ENCODE measurements at places on chromosomes 6 and 20.

GRCh38 chr6:27216874-27217273, 30.6 kb upstream of the PRSS16 start:
- no peak for DNase-seq

DNA sequence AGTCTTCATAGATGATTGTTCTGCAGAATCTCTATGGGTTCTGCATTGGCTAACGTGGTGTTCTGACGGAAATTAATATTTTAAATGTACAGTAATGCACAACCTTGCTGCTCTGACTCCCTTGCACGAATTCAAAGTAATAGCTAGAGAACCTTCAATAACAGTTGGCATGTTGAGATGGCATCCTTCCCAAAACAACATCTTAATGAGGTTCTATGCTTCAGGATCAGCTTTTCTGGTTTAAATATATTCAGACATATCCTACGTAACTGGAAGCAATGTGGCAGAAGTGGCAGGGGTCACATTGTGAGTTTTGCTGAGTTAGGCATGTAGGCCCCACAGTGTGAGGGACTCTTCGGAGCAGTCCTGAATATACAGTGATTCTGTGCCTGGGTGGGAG, 25.7 kb downstream of the DSE start:
- DNase-seq, result no peak

- DNase-seq, result no peak
Observed at GRCh38 chr6:162267641-162268040, 459.9 kb downstream of the PRKN start.

DNA sequence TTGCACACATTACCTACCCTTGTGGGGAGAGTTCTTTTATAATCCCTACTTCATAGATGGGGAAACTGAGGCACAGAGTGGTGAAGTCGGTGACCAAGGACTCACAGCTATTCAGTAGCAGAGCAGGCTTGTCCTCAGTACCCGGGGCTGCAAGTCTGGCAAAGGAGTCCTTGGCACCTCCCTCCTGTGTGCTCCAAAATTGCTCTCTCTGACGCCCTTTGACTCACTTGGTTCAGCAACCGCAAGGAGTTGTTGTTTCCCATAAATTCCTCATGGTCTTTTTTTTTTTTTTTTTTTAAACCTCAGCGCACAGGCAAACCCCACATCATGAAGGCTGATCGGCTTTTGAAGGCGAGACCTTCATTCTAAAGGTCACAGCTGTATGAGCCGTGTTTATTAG, 143.2 kb downstream of the CEBPB start:
- no peak for DNase-seq

DNA sequence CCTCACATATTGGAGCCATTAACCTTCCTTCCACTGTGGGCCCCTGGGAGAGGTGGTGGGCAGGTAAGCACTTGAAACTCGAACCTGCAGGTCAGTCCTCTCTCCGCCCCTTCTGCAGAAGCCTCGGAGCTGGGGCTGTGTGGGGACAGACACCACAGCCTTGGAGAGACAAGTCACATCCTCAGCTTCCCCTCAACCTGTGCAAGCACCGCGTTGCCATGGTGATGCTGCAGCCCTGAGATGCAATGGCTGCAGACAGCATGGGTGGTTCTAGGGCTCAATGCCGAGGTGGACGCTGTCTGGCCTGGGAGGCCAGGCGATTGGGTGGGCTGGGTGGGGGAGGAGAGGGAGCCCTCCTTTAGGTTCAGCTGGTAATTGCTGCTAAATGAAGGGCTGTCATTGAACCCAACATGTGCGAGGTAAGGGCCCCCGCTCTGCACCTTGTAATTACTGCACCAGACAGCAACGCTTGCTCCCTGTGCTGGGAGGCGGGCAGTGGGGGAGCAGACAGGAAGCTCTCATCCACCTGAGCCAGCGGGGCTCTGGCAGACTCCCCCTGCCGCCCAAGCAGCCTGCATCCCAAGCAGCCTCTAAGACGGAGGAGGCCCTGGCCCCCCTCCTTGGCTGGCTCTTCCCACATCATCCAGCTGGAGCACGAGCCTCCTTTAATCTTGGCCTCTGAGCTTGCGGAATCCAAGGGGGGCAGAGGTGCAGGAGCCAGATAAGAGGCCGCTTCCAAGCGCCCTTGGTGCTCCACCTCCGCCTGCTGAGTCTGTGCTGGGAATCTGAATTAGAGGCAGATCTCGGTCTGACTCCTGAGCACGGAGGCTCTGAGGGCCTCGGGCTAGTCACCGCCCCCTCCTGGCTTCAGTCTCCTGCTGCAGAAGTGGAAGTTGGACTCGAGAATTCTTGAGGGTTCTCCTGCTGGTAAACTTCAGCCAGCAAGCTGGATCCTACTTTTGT, 39.8 kb upstream of the CDH22 start:
- no peak for DNase-seq

- no peak for DNase-seq
Observed at GRCh38 chr6:163309491-163310026, 105.0 kb upstream of the QKI start.

DNA sequence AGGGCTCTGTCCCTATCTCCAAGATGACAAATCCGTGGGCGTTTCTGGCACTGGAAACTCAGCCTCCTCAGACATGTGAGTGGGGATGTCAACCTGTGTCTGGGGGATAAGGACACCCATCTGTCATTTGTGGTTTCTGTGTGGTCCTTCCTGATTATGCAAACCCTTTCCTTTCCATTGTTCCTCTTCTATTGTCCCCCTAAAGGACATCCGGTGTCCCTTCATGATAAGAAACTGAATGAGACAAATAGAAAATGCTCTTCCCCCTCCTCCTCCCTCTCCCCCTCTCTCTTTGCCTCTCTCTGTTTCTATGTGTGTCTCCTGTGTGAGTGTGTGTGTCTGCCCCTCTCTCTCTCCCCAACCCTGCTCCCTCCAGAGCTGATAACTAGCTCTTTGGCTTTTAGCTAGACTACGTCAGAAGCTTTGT, 11.5 kb upstream of the GLP1R start:
- no peak for DNase-seq

DNA sequence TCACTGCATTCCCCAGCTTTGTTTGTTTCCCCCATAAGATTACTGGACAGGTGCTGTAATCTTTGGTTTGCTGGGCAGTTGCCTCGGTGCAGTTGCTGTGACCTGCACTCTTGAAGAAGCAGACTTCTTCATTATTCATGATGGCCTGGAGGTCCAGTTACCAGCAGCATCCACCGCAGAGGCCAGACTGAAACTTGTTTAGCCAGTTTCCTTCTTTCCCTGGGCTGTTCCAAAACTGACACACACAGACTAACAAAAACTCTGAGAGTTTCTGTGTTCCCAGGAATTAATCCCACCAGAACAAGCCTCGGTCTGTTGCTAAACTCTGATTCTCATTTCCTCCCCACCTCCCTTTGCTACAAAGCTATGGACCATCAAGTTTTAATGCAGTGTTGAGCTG, 144.1 kb downstream of the QRSL1 start:
- DNase-seq, result no peak

DNA sequence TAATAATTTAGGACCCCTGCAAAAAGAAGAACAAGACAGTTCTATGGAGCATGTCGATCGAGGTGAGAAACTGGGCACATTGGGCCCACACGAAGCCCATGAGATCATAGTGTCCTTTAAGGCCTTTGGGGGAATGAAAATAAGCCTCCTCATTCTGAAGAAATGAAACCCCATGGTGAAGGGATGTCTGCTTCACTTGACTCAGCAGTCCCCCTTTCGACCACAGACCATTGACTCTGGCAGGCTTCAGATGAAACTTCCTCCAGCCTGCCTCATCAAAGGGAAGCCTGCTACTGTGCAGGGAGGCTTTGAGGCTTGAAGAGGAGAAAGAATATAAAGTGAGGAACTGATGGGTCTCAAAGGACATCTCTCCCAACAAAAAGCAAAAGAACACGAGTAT, 144.2 kb upstream of the FBXL4 start:
- DNase-seq, result no peak

GRCh38 chr20:40948465-40949267, 80.0 kb upstream of the TOP1 start:
- DNase-seq, result no peak

- DNase-seq, result no peak
Observed at GRCh38 chr20:57475388-57476083, 49.4 kb downstream of the CTCFL start.

DNA sequence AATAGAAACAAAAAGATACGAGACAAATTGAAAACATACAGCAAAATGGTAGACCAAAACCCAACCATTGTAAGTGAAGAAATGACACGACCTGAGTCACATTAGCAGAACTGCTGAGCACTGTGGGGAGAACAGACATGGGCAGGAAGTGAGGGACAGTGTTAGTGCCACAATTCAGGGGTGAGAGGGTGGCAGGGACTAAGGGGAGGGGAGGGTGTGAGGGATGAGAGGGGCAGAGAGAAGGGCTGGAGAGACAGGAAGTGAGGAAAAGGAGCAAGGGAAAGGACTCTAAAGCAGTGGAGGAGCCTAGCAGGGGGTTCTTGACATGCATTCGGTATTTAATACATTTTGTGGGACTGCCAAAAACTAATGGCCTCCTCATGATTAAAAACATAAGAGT, 45.0 kb upstream of the TRIM26 start:
- no peak for DNase-seq

DNA sequence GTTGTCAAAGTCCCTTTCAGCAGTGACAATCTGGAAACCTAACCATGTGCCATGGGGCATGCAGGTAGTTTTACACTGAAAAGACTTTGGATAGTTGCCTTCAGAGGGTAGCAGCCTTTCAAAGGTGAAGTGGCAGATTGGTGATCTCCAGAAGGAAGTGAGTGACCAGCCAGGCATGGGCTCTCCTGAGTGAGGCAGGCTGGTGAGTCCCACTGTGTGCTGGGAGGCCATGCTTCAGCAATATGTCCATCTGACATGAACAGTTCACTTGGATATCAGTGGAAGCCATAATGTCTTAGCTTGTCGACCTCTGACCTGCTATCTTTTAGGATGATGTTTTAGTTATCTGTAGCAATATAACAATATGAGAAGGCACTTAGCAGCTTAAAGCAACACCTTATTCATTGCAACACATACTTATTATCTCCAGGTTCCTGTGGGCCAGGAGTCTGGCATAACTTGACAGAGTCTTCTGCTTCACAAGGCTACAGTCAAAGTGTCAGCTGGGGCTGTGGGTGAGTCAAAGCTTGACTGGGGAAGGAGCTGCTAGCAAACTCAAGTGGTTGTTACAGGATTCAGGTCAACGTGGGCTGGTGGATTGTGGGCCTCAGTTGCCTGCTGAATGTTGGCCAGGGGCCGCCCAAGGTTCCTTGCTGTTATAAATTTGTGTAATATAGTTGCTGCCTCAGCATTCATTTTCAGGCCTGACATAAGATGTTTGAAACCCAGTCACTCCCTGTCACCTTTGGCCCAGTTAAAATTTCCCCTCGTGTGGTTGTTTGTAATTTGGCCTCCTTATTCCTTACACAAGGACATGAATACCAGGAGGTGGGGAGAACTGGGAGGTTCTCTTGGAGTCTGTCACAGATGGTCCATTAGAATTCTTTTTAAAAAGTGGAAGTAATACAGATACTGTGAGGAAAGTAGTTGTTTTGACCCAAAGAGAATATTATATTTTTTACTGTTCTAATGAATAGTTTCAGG, 100.2 kb downstream of the UST start:
- DNase-seq, result no peak

Measured in stimulated activated CD4-positive, alpha-beta T cell treated with anti-CD3 and anti-CD28 coated beads, Interleukin-1b, Interleukin-23, amount 100 ng/mL, for 1 hour (primary cell).